ENCODE measurements at places on chromosomes 4 and X.

- DNase-seq, result no peak
Measured at GRCh38 chr4:1133033-1133432, 19.7 kb upstream of the RNF212 start.

DNA sequence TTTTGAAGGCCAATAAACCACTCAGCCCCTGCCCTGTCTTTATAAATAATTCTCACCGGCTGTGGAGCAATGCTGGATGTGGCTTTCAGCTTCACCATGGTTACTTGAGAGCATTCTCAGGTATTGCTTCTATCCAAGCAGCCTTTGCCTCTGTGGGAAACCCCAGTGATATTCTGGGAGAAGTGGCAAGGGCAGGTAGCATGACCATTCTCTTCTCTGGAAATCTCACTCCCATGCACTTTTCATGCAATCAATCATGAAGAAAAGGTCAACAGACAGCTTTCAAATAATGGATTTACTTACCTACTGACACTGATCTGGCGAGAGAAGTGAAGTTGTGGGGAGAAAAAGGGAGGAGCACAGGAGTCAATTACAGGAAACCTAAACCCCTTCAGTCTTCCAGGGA, 49.5 kb downstream of the UNC5C start:
- DNase-seq, result no peak

- DNase-seq, result no peak
Measured at GRCh38 chr4:17557880-17558279, 19.1 kb upstream of the LAP3 start.

- no peak for DNase-seq
Measured at GRCh38 chrX:65195621-65196020, 219.4 kb upstream of the ZC4H2 start.

GRCh38 chr4:129804461-129804981, 708.6 kb downstream of the C4orf33 start:
- DNase-seq, result no peak

GRCh38 chr4:120685756-120686278, 236.7 kb downstream of the PRDM5 start:
- DNase-seq, result no peak

GRCh38 chr4:126725906-126726305, 906.9 kb upstream of the INTU start:
- no peak for DNase-seq

DNA sequence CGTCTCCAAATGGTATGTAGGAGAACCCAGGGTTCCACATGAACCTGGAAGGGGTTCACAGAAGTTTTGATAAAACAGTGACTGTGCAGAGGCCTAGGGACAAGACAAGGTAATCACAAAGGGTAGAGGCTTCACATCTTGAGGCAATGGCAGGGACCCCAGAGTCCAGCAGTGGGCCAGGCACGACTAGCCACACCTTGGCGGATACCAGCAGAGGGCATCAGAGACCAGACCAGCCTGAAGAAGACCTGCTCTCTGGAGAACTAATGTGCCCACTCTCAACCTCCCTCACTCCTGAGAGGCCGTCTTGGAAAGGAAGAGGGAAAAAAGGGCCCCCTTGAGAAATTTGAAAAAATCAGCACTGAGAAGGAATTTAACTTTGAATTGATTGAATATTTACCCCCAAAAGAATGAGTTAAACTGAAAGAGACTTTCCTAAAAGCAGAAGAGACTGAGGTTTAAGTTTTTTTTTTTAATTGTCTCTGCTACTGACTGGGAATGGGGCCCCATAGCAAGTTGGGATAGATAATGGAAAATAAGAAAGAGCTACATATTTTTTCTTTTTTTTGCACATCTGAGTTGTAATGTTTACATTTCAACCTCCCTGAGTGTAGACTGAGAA, 243.8 kb upstream of the JADE1 start:
- peak; percentile 68 for DNase-seq

GRCh38 chr4:61389640-61390039, 189.5 kb downstream of the ADGRL3 start:
- no peak for DNase-seq

DNA sequence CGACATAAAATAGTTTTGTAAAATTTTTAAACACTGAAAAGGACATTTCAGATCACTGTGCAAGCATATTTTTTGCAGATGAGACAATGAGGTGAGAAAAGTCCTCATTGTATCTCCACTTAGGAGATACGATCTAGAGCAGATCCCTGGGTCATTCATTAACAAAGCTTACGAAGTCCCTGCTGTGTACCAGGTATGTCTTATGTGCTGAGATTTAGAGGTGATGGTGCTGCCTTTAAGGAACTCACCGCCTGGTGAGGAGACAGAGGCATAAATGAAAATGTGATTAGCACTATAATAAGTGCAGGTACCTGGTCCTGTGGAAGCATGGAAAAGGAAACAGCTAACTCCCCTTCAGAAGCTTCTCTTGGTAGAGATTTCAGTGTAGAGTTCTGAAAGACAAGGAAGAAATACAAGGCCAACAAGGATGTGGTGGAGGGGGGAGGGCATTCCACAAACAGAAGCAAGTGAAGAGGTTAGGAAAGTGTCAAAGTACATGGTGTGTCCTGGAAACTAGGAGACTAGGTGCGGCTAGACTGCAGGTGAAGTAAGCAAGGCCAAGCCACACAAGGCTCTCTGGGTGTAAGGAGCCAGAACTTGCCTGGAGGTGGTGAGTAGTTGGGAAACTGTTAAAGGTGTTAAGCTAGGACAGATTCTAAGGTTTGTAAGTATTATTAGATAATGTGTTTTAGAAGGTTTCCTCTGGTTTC, 1.5 kb upstream of the NDNF start:
- DNase-seq, result no peak

DNA sequence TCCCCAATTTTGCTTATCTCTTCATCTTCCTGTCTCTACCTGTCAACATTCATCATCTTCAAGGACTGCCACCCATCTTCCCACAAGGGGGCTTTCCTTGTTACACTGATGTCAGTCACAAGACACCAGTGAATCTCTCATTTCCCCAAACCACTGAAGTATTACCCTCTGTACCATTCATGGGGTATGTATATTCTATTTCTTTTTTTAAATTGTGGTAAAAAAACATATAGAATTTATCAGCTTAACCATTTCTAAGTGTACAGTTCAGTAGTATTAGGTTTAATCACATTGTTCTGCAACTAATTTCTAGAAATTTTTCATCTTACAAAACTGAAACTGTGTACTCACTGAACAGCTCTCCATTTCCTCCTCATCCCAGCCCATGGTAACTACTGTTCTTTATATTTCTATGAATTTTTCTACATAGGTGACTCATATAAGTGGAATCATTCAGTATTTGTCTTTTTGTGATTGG, 98.6 kb downstream of the LARP7 start:
- DNase-seq, result no peak

DNA sequence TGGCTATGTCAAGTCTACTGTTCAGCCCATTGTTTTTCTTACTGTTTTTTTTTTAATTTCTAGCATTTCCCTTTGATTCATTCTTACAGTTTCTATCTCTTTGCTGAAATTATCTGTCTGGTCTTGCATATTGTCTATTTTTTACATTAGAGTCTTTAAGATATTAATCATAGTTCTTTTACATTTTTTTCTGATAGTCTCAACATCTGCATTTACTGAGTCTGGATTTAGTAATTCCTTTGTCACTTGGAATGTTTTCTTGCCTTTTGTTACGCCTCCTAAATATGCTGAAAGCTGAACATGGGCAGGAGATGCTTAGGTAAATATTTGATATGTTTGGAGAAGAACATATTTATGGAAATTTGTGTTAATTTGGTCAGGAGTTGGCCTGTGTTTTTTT, 10.4 kb downstream of the JADE3 start:
- DNase-seq, result no peak

GRCh38 chr4:121155893-121156292, 8.2 kb downstream of the TNIP3 start:
- no peak for DNase-seq

DNA sequence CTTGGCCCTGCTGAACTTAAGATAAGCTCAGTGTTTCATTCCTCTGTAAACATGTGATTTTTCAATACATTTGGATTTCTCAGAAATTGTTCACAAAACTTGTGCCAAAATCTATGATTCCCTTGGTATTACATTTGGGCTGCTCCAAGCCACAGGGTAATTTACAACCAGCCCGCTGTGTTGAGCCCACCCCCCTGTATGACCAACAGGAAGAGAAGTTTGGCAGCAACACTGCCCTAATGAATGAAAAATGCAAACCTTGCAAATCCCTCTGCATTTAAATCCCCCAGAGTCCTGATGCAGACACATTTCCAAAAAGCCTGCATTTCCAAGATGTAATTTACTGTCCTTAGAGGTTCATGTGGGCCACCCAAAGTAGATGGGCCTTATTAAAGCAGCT, 34.1 kb upstream of the GAB1 start:
- DNase-seq, result no peak

- no peak for DNase-seq
Measured at GRCh38 chrX:136768469-136769084, 12.2 kb downstream of the ARHGEF6 start.

DNA sequence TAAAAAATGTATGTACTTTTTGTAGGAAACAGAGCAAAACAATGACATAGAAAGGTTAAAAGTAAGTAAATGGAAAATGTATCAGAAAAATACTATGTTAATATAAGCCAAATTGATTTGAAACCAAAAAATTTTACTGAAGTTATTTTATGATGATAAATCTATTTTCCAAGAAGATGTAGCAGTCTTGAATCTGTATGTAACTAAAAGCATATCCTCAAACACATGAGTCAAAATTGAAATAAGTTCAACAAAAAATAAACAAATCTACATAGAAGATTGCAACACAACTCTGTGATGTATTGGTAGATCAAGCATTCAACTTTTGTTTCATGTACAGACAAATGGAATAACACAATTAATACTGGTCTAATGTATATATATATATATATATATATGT, 450.0 kb downstream of the SPRY1 start:
- DNase-seq, result no peak

DNA sequence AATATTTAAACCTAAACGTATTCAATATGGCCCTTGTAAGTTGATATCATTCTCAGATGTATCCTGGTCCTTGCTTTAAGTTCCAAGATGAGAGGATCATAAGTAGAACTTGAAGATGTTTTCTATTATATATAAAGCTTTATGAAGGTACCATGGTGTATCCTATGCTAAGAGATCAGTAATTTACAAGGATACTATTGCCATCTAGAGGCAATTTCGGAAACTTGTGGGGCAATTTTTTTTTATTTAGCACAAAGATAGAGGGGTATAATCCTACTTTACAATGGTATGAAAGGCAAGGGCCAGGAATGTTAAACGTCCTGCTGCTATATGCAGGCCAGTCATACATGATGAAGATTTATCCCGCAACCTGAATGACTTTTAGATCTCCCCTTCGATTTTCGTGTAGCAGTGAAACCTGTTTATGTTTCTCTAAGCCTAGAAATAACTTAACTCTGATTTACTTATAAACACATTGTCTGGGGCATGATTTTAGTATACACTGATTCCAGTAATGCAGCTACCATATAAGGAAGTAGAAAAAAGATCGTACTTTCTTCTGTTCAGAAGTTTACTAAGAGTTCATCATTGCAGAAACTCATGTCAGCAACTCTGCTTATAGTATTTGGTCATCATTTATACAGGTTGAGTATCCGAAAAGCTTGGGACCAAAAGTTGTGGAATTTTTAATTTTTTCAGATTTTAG, 2.6 kb downstream of the SLC25A31 start:
- DNase-seq, result no peak

- no peak for DNase-seq
Measured at GRCh38 chr4:40846532-40846931, 96.8 kb downstream of the NSUN7 start.

- DNase-seq, result no peak
Measured at GRCh38 chr4:169963998-169964397, 62.2 kb downstream of the MFAP3L start.

DNA sequence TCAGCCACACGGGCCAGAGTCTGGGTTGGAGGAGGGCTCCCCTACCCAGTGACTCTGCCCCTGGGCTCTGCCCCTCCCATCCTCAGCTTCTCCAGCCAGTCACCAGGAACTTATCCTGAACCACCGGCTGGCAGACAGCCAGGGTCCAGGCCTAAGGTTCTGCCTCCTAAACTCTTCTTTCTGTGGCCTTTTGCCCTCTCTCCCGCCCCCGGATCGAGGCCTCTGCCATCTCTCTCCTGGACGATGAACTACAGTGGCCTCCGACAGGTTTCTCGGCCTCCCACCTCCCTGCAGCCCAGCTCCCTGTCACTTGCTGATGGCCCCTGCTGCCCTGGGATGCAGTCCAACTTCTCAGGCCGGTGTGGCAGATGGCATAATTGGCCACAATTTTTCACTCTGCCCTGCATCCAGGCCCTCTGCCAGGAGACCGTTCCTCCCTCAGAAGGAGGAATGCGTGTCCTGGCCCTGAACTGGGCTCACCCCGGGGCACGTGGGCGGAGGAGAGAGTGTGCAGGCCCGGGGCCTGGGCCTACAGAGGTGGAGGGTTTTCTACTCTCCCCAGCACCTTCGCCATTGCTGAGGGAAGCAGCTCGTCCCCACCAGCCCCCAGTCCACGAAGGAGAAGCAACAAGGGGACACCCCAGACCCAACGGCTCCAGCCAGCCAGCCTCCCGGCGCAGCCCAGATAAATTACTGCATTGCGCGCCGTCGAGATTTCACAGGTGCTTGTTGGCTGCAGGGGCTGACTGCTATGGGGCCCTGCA, 81.9 kb upstream of the LRPAP1 start:
- DNase-seq, result no peak

- DNase-seq, result no peak
Measured at GRCh38 chr4:158906073-158906472, 137.2 kb downstream of the FNIP2 start.

DNA sequence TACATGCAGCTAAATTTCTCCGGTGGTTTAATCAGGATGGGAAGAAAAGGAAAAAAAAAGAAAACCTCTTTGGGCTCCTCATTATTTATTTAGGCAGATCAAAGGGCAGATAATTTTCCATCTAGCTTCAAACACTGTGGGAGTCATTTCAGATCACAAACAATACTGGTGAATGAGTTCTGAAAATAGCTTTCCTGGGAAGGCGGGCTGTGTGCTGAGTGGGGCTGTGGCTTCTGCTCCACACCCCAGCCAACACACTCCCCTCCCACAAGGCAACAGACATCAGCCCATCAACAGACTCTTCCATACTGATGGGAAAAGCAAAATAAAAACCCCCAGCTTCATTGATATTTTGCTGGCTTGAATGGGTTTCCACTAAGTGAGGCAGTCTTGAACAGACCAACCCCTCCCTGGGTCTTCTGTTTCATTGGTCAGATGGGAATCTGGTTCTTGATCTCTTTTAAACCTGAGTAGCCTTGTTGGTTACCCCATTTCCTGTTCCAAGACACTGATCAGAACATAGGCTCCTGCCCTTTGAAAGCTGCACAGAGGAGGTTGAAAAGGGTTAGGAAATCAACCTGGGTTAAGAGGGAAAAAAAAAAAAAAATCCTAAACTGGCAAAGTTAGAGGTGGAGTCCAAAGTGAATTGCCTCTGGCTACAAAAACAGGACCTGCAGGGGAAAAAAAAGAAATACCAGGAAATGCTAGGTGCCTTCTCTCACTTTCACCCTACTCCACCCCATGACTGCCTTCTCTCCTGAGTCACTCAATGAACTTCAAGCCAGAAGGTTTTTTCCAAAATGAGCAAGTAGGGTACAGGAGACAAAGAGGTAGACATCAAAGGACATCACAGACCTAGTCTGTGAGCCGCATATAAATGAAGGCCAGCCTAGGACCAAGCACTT, 20.0 kb downstream of the AMOT start:
- no peak for DNase-seq
